ENCODE measurements at places on chromosomes 7 and 10.

DNA sequence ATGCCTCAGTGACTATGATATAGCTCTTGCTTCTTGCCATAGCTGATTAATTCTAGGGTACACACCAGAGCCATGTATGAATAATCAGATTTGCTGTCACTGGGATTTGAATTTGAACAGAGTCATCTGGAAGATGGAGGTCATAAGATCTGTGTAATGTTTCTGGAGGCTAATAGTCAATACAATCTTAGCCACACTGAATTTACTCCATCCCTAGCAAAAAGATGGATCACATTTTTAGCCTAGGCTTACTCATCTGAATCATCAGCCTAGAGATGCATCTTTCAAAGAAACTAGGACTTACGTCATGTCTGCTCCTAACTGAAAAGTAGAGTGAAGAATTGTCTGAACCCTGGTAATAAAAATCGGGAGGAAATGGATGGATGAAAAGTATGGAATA, 142.3 kb upstream of the ZNF804B start:
- no peak for DNase-seq

- no peak for DNase-seq
These were observed 121.6 kb upstream of the WDR11 start for GRCh38 chr10:120729547-120729946.

- no peak for DNase-seq
These were observed 5.7 kb downstream of the CYP17A1 start for GRCh38 chr10:102831322-102832071.

DNA sequence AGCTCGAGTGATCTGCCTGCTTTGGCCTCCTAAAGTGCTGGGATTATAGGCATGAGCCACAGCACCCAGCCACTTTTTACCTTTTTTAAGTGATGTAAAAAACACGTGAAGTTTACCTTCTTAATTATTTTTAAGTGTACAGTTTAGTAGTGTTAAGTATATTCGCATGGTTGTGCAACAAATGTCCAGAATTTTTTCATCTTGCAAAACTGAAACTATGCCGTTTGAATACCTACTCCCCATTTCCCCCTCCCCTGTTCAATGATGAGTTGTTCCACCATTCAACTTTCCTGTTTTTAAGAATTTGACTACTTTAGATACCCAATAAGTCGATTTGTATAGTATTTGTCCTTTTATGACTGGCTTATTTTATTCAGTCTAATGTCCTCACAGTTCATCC, 10.9 kb downstream of the NRBF2 start:
- no peak for DNase-seq

- DNase-seq: no peak
These were observed 454.7 kb upstream of the FOXK1 start for GRCh38 chr7:4227105-4228010.

GRCh38 chr10:71229726-71230655, 17.6 kb downstream of the UNC5B start:
- DNase-seq: no peak

Data from G401 (cell line).